ENCODE measurements at places on chromosomes 1 and 21.

GRCh38 chr1:168320149-168320548, 39.5 kb downstream of the TBX19 start:
- no peak for DNase-seq

GRCh38 chr21:33051925-33052324, 18.0 kb upstream of the OLIG1 start:
- DNase-seq: no peak

- no peak for DNase-seq
These were observed 886 bp downstream of the ZMYM4 start for GRCh38 chr1:35269201-35269988.

DNA sequence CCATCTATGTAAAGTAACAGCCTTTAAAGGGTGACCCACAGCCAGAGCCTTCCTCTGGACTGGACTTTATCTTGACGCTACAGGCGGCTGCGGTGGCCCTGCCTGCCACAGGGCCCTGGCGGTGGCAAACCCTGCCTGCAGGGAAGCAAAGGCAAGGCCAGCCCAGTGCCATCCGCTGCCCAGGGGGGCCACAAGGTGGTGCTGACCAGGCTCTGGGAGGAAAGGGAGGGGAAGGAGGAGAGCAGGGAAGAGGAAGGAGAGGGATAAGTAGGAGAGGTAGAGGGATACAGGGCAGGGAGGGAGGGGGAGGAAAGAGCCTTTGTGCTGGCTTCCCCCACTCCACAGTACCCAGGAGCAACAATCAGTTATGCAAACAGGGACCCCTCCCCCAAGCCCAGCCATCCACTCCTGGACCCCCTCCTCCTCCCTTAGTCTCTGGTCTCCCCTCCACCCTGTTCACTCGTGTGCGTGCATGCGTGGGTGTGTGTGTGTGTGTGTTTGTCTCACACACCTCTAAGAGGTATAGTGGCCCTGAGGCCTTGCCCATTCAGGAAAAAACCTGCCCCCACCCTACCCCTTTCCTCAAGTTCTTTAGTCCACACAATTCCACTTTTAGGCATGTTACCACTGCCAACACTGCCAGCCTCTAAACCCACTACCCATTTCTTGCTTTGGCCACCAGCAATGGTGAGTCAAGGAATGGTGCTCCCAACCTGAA, 30.3 kb downstream of the SSBP3 start:
- no peak for DNase-seq

GRCh38 chr21:20997636-20998455, at the start of gene NCAM2:
Gene NCAM2 (plus strand): TSS chr21:20998409.
- DNase-seq: peak; percentile 30

DNA sequence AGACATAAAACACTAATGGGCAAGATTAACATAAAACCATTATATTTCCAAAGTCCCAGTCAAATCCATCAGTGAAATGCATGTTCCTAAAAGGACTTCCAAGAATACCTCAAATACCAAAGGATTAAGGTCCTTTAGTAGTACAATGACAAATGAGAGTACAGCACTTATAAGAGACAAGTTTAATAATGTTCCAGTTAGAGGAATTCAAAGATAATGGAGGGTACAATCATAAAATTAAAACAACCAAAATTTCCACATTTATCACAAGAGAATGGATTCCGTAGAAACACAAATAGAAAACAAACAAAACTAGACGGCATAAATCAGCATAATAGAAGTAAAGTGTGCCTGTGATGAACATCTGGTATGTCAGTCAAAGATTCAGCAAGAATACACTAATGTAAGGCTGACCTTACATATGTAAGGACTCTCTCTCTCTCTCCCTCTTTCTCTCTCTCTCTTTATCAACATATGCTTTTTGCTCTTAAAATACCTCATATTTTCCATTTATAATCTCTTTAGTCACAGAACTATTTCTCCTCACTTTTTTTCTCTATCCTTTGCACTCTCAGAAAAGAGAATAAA, 32.8 kb upstream of the C1orf53 start:
- DNase-seq: no peak

- DNase-seq: no peak
These were observed 9.9 kb downstream of the IKBKE start for GRCh38 chr1:206480211-206480610.

DNA sequence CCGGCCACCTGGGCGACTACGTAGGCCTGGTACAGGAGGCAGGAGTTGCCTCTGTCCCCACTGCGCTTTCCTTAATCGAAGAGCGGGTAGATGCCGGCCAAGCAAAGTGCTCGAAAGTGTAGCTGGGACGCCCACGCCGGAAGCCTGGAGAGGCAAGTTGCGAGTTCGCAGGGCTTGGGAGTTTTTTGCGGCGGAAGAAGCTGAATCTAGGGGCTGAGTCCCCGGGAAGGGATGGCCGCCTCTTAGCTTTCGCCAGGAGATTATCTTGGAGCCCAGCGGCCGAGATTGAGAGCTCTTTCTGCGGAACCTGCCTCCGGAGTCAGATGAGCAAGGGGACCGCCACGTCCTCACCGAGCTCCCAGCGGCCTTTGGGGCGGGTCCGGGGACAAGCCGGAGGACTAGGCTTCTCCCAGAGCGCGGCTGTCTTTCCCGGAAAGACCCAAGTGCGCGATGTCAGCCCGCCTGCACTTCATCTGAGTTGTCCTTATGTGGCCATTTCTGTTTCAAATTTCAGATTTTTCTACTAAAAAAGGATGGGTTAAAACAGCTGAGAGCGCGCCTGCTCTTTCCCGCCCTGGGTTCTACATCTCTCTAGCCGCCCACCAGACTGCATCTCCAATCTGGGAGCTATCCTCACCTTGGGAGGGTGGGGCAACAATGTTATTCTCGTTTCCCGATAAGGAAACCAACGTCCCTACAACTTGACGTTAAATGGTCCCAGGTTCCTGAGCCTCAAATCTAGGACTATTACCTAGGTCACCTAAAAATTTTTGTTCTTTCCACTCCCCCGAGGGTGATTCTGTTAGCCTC, 12.4 kb upstream of the TBX15 start:
- DNase-seq: no peak

GRCh38 chr21:44900559-44901251, 20.0 kb downstream of the ITGB2 start:
- DNase-seq: no peak

GRCh38 chr1:220278991-220279390, 6.7 kb upstream of the RAB3GAP2 start:
- DNase-seq: no peak

GRCh38 chr1:59146651-59147358, 150.1 kb upstream of the FGGY start:
- no peak for DNase-seq

- DNase-seq: no peak
These were observed 112.5 kb upstream of the GFI1 start for GRCh38 chr1:92599184-92599583.

GRCh38 chr1:4825800-4826450, 171.5 kb downstream of the AJAP1 start:
- no peak for DNase-seq

Measured in retinal pigment epithelial cell (primary cell).